ENCODE measurements at places on chromosomes 3 and 15.
A peak's percentile ranks its signal among the peaks of the same experiment; 100 is the strongest.

DNA sequence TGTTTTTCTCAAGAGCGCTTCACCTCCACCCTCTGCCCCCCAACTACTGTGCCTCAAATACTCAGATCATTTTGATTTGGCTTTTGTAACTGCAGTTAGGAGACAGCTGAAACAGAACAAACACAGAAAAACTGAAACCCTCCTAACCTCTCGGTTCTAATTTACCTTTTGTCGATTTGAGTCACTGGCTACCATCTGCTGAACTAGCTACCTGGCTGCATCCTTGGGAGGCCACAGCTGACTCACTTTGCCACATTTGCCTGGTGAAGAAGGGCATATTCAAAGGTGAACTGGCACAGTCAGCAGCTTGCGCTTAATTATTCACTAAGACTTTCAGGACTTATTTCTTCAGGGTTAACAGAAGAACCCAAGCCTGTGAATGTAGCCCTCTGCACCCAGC, 117.7 kb downstream of the FOXB1 start:
- DNase-seq, result no peak

DNA sequence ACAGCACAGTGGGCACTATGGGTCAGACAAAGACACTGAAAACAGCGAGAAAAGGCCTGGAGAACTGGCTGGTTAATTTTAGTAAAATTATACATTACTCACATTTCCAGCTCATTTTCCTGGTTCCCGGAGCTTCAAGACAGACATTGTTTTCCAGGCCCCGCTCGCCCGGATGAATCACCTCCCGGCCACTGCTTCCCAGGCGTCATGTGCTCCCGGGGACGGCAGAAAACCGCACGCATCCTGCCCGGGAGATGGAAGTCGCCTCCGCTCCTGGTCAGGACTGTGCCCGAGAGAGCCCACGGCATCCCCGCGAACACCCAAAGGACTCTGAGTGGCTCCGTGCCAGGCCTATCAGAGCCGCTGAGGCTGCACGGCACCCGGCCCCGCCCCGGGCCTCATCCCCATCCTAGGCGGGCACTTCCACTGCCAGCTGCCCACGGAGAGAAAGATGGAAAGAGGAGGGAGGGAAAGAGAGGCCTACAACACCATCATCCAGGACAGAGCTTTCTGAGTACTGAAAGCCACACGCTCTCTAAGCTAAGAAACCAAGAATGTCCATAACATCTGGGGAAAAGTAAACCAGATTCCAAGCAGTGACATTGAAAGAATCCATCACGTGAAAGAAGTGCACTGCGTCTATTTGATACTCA, 75.1 kb downstream of the VGLL4 start:
- DNase-seq, result no peak

- DNase-seq, result no peak
Observed at GRCh38 chr3:146124126-146124801, 36.7 kb downstream of the PLOD2 start.

DNA sequence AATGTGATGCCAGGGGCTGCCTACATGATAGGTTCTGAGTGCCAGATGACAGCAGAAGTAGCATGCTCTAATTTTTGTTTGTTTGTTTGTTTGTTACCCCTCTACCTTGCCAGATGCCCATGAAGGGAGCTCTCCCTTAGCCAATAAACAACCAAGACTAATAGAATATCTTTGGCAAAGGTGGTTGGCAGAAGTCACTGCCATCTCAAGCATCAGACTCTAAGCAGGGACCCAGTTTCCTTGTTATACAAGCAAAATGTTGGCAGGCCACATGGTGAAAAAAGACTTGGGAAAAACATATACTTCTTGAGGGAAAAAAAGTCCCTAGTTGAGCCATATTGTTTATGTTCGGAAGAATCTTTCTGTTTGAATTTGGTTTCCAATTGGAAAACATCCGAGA, 609.0 kb upstream of the CFAP20DC start:
- DNase-seq, result no peak

DNA sequence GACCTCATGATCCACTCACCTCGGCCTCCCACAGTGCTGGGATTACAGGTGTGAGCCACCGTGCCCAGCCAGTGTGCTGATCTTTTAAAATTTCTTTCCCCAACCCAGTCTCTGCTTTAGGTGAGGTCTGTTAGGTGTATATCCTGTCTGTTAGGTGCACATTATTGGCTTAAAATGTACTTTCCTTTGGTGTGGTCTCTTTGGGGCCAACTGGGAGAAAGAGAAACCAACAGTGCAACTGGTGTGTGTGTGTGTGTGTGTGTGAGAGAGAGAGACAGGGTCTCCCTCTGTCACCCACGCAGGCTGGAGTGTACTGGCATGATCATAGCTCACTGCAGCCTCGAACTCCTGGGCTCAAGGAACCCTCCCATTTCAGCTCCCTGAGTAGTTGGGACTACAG, 50.3 kb upstream of the GNB5 start:
- no peak for DNase-seq

- no peak for DNase-seq
Observed at GRCh38 chr3:61417352-61417751, 144.0 kb upstream of the PTPRG start.

DNA sequence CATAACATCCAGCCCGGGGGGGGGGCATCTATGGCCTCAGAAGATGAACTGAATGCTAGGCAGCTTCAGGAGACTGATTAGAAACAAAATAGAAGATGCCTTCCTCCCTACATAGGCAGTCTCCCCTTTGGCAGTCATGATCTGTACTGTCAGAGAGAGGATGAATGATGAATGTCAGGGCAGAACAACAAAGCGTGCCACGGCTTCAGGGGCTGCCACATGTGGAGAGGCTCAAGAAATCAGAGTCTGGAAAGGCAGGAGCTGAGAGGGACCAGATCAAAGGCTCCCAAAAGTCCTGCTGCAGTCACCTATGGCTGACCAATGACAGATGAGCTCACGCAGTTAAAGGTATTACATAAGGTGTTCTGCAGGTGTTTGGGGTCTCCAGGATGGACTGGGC, 180.4 kb downstream of the UACA start:
- peak; percentile 26 for DNase-seq

DNA sequence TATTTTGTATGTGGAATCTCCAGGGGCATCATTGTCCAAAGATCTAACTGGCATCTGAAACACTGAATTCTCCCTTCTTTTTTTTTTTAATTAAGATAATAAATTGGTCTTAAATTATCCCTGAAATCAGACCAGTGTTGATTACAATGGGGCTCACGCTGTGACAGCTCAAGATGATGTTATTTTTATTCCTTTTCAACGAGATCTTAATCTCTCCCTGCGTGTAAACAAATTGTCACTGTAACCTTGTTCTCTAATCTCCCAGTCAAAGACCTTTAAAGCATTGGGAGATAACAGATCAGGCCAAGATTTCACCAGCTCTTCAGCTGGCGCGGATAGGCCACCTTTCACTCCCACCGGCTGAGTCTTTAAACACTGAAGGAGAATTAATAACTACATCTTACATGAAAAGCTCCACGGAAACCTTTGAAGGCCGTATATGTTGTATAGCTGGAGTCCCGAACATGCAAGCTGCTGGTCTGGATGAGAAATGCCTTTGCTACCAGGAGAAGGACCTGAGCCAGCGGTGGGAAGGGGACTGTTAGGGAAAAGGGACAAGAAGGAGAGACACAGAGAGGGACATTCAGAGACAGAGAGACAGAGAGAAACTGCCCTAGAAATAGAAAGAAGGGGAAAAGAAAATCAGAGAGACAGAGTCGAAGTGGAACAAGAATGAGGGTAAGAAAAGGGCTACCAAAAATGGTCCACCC, 418.8 kb upstream of the NR2F2 start:
- no peak for DNase-seq

DNA sequence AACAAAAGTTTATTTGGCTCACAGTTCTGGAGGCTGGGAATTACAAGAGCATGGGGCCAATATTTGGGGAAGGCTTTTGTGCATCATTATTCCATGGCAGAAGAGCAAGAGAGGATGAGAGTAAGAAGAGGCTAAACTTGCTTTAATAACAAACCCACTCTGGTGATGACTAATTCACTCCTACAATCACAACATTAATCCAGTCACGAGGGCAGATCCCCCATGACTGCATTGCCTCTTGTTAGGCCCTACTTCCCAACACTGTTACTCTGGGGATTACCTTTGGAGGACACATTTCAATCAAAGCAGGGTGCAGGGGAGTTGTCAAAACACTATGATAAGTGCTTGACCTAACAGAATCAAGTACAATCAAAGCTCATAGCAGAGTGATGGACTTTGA, 181.7 kb downstream of the BBX start:
- no peak for DNase-seq

DNA sequence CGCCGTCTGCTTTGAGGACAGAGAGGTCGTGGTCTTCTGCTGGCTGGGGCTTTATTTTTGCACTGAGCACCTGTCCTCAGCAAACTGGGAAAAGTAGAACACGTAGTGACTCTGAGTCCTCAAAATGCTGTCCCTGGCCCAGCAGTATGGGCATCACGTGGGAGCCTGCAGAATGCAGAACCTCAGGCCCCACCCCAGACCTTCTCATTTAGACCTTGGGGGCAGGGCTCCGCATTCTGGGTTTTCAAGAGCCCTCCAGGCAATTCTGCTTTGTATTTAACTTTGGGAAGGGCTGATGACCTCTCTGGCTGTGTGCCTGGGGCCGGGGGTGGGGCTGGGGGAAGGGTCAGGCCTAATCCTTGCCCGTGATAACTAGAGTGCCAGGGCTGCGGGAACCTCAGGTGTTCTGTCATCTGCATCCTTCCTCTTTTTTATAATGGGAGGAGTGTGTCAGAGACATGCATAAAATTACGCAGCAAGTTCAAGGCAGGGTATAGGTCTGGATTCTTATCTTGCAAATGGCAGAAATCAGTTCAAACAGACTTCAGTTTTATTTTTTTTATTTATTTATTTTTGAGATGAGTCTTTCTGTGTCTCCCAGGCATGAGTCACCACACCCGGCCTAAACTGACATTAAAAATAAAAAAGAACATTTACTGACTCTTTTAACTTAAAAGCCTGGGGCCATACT, 11.1 kb downstream of the SLC6A6 start:
- no peak for DNase-seq

DNA sequence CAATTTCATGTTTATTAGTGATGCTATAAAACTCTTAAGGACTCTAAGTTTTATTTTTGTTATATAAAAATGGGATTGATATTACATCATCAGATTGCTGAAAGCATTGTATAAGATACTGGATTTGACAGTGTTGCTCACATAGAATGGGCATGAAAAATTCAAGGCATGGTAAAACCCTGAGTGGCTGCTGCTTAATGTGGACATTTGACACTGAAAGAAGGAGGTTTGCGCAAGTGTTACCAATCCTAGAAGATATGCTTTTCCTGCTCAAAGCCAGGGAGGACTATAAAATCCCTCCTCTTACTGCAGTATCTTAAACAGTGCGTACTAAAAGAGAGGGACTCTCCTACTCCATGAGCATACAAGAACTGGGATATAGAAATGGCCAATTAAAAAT, 65.8 kb upstream of the PTX3 start:
- no peak for DNase-seq

- DNase-seq, result no peak
Observed at GRCh38 chr15:64865126-64865997, 23.6 kb downstream of the PLEKHO2 start.

GRCh38 chr15:31556494-31557150, 230.0 kb downstream of the KLF13 start:
- DNase-seq, result no peak

- no peak for DNase-seq
Observed at GRCh38 chr3:32288819-32289218, 50.3 kb downstream of the CMTM8 start.

GRCh38 chr3:177026505-177027277, 170.6 kb downstream of the TBL1XR1 start:
- no peak for DNase-seq

- DNase-seq, result no peak
Observed at GRCh38 chr3:175274056-175274455, 414.9 kb downstream of the NAALADL2 start.

- no peak for DNase-seq
Observed at GRCh38 chr15:57867970-57868798, 161.7 kb downstream of the POLR2M start.

DNA sequence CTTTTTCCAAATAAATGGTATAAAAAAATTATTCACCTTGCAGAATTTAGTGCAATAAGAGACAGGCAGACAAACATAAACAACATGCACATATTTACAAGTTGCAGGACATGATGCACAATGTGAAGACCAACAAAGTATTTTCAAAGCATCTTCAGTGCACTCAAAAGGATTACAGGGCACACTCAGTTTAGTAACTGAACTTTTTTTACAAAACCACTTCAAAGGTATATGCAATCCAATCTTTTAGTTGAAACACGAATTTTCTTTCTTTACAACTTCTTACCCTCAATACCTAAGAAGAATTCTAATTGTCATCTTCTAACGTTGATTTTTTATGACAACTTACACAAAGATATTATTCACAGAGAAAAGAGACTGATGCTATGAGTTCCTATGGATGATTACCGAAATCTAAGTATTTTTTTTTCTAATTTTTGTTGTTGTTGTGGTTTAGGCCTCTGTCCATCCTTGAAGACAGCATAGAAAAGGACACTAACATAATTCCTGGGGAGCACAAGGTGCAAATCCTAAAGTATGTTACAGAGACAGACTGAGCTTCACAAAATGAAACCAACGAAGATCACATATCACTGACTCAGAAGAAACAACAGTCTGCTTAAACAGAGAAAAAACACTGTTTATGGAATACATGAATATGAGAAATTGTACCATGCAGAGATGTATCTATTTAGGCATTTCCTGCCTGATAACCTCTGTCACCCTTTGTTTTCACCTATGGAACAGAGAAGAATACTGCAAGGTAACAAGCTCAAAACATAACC, 50.3 kb downstream of the ZMAT3 start:
- no peak for DNase-seq

- DNase-seq, result no peak
Observed at GRCh38 chr3:63800097-63800496, 19.0 kb upstream of the C3orf49 start.

DNA sequence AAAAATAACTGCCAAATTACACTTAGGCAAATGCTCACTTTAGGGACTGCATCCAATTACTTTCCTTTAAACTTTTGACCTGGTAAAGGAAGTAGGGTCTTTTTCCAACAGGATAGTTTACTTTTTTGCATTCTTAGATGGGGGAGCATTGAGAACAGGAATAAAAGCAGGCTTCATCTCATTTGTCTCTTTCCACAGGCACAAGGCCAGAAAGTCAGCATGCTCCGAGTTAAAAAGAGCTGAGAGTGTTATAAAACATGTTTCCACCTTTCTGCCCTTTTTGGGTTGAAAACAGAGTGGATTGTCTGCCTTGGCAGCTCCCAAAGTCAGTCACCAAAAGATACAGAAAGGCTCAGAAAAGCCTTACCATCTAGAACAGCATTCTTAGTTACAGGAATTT, 404.9 kb upstream of the ALCAM start:
- no peak for DNase-seq

DNA sequence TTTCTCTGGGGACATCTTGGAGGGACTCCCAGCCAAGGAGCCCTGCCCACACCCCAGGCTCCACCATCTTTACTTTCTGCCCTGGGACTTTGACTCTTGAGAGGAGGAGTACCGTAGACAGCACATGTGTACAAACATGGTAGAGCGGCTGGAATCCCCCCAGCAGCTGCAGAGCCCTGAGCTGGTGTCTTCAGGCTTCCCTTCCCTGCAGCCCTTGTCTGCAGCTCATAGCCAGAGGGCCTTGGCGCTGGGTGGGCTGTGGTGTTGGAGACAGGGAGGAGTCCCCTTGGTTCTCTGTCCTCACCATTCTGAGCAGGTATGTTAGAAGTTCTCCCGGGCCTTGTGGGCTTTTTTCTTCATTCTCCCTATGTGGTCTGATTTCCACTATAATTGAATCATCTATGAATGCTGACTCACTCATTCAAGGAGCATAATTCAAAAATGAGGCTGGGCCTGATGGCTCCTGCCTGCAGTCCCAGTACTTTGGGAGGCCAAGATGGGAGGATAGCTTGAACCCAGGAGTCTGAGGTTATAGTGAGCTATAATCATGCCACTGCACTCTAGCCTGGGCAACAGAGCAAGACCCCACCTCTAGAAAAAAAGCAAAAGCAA, 97.8 kb upstream of the MEF2A start:
- peak; percentile 58 for DNase-seq
